ENCODE measurements at places on chromosomes 1 and 21.

GRCh38 chr1:32020339-32020738, 6.7 kb downstream of the KHDRBS1 start:
- DNase-seq = no peak

GRCh38 chr1:239164451-239165180, 221.8 kb upstream of the CHRM3 start:
- DNase-seq = no peak

DNA sequence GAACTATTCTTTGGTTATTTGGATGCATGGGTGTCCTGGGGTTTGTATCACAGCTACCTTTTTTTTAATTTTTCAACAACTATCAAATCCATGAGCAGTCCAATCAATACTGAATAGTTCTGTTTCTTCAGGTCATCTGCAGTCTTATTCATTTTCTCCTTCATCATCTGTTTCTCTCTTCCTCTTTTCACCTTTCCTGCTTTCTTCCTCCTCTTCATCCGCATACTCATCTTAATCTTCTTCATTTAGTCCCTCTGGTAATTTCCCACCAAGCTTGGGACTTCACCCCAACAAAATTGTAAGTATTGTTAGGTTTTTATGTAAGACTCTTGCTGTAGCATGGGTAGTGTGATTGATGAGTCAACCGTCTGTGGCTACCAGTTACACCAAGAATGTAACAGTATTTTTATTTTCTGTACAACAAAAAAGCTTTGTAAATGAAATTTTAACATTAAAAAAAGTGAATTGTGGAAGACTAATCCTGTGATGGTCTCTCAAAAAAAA, 184.1 kb upstream of the RNPC3 start:
- no peak for DNase-seq

DNA sequence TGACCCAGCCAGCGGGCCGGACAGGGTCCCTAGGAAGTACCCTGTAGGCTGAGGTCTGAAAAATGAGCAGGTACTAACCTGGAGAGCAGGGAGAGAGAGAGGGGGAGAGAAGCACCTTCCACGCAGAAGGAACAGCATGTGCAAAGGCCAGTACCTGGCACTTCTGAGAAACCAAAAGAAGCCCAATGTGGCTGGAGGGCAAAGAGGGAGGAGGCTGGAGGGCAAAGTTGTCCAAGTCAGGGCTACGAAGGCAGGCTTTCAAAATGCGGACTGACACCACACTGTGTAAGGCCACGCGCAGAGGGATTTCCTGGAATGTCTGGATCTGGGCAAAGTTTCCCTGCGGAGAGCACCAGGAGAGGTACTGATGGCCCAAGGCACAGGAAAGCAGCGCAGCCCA, 64.4 kb downstream of the SSBP3 start:
- no peak for DNase-seq

DNA sequence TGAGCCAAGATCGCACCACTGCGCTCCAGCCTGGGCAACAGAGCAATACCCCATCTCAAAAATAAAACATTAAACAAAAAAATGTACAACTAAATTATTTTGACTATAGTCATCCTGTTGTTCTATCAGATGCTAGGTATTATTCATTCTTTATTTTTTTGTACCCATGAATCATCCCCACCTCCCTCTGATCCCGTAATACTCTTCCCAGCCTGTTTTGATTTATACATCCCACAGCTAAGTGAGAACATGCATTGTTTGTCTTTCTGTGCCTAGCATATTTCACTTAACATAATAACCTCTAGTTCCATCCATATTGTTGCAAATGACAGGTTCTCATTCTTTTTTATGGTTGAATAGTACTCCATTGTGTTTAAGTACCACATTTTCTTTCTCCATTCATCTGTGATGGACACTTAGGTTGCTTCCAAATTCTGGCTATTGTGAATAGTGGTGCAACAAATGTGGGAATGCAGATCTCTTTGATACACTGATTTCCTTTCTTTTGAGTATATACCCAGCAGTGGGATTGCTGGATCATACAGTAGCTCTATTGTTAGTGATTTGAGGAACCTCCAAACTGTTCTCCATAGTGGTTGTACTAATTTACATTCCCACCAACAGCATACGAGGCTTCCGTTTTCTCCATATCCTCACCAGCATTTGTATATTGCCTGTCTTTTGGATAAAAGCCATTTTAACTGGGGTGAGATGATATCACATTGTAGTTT, 84.4 kb downstream of the MACF1 start:
- DNase-seq = no peak

DNA sequence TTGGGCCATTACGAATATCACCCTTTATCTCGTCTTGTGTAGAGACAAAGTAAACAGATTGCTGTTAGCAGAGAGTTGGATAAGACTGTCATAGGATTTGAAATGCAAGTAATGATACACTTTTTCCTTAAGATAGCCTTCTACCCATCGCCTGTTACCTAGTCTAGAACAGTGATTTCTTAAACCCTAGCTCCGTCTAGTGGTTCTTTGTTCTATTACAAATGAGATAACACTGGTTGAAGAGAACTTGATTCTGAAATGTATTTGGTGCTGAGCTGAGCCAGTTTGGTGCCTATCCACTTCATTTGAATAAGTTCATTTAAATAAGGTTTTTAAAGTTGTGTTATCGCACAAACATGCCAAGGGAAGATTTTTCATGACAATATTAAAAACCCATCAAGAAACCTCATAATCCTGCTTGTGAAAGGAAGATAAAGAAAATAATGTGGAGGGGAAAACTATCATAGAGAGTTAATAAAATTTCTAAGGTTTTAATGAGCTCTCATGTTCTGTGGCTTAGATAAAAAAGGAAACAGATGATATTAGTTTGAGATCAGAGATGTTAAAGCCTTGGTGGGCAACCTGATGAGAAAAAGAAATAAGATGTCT, 1.5 kb upstream of the KCNH1 start:
- no peak for DNase-seq

- no peak for DNase-seq
These were observed 237.9 kb upstream of the PBX1 start for GRCh38 chr1:164320790-164321731.

DNA sequence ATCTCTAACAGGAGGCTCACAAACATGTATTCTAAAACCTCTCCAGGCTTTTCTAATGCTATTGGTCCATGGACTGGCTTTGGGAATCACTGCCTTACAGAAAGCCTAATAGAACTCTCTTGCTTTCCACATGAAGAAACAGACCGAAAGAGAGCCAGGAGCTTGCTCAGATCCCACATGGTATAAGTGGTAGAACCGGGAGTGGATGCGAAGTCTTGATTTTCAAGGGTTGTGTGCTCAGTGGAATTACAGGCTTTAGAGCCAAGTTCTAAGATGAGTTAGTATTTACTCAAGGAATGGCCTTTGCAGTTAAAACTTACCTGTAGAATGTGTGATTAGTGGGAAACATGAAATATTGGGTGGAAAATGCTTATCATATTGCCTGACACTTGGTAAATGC, 54.3 kb upstream of the HSD17B7 start:
- no peak for DNase-seq

DNA sequence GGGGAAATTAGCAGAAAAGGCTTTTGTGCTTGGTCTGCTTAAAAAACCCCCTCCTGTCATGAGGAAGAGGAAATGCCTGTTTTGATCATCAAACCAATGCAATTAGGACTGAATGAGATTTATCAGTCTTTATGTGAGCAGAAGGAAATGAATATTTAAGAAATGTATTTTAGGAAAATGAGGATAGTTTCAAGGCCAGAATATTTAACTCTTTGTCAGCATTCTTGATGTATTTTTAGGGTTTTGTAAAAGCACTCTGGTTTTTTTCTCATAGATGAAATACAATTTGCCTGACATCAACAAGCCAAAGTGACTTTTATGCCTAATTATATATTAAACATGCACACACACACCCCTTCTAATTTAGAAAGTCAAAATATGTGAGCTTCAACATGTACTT, 213.8 kb downstream of the GRIK1 start:
- DNase-seq = no peak

DNA sequence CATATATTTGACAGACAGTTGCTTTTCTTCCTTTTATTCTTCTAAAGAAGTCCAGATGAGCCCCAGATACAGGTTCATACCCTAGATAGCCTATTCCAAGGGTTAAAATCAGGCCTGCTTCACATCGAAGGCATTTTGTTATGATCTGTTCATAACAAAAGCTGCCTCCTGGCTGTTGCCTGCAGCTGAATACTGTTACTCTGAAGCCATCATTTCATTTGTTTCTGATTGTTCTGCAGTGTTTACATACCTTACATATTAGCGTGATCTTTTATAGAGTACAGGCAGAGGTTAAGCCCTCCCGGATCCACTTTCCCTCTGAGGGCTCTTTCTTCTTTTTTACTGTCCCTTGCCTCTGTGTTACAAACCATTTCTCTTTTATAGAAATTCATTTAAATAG, 219.0 kb upstream of the HOOK1 start:
- DNase-seq = no peak
